Nephron progenitor cell (in vitro differentiated cells): ENCODE measurements at places on chromosomes 6 and 20.

DNA sequence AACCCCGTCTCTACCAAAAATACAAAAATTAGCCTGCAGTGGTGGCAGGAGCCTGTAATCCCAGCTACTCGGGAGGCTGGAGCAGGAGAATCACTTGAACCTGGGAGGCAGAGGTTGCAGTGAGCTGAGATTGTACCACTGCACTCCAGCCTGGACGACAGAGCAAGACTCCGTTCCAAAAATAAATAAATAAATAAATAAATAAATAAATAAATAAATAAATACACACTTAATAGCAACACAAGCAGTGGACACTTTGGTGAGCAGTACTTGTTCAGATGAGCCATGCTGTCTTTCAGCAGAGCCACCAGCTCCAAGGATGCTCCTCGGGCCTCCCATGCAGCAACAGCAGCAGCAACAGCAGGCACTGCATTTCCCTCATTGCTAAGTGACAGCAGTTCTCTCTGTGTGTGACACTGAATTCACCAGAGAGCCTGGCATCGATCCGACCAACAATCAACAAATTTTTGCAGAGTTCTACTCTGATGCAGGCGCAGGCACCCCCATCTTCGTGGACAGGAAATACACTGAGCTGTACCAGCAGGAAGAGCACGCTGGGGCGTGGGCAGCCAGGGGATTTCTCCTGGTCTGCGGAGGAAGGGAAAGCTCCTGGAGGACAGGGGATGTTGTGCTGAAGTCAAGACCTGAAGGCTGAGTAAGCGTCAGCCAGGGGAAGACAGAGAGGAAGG lies 54.0 kb upstream of the SNX9 start:
- DNase-seq = no peak

DNA sequence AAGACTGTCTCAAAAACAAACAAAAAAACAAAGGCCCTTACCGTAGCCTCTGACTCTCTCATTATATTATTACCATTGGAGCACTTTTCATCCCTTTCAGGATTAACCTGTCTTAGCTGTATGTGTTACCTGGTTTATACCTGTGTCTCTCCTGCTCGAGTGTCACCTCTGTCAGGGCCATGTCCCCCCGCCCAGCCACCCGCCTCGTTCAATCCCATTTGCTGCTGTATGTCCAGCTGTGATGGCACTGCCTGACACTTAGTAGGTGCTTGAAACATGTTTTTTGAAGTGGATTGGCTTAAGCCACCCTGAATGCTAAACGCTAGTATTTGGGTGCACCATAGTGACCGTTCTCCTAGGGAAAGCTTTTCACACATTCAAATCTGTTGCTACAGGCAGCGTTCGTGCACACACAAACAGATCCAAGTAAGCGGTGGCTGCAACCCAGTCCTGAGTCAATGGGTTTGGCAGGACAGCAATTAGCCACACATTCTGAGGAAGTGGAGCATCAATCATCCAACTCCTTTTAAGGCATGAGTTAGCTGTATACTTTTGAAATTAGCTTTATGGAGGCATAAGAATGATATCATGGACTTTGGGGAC lies 98.9 kb upstream of the ZNF217 start:
- no peak for DNase-seq

- no peak for DNase-seq
Measured at GRCh38 chr6:137903933-137904821, 37.1 kb downstream of the TNFAIP3 start.

GRCh38 chr6:34565722-34566137 lies 9.6 kb upstream of the SPDEF start:
- DNase-seq = no peak

DNA sequence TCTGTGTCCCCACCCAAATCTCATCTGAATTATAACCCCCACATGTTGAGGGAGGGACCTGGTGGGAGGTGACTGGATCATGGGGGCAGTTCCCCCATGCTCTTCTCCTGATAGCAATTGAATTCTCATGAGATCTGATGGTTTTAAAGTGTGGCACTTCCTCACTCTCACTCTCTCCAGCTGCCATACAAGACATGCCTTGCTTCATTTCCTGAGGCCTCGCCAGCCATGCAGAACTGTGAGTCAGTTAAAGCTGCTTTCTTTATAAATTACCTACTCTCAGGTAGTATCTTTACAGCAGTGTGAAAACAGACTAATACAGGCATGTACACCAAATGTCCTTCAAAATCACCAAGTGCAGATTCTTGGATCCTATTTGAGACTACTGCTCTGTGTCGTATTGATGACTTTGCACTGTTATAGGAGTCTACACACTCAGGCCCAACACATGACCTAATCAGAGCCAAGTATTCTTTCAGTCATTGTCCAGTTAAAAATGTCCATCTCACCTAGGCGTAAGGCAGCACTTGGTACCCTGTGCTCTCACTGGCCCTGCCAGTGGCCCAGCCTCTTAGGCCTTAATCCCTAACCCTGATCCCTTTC lies 52.8 kb upstream of the UST start:
- no peak for DNase-seq

DNA sequence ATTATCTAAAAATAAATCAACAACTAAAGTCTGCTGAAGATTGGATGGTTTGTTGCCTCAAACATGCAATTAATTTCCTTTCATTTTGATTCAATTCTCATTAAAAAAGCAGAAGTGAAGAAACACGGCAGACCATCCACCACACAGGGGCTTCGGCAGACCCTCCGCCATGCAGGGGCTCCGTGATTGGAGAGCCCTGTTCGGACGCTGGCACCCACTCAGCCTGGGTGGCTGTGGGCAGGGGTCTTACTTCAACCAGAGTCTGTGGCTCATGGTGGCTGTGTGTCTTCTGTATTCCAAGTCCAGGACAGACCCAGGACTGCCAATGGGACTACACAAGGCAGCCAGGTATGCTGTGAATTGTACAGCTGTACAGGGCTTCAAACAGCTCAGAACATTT lies 86.9 kb upstream of the FRMD1 start:
- DNase-seq = no peak

- DNase-seq = no peak
Measured at GRCh38 chr6:45880676-45881075, 135.0 kb downstream of the CLIC5 start.

DNA sequence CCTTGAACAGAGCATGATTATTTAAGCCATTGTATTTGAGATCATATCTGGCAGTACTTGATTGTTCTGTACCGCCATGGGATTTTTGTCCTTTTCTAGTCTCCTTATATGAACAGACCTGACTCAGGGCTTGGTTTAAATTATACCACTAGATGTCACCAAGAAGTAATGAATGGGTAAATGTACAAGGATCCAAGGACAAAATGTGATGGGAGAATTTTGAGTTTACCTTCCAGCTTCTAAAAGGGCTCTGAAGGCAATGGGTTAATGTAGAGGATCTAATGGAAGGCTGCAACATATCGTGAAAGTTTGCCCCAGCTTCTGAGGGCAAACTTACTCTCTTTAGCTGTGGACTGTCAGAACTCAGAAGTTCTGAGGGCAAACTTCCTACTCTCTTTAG lies 12.0 kb downstream of the RNF8 start:
- DNase-seq = no peak

DNA sequence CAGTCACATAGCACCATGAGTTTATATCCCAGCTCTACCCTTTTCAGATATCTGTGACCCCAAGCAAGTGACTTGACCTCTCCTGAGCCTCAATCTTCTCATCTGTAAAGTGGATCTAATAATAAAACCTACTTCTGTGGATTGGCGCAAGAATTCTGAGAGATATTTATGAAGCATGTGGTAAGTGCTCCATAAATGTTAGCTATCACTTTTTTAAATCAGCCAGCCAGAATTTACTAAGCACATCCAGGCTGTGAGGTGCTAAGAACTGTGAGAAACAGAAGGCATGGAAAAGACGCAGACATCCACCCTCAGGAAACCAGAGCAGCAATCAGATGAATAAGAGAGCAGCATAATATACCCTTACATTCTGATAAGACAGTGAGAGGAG lies 862 bp downstream of the C20orf96 start:
- no peak for DNase-seq

DNA sequence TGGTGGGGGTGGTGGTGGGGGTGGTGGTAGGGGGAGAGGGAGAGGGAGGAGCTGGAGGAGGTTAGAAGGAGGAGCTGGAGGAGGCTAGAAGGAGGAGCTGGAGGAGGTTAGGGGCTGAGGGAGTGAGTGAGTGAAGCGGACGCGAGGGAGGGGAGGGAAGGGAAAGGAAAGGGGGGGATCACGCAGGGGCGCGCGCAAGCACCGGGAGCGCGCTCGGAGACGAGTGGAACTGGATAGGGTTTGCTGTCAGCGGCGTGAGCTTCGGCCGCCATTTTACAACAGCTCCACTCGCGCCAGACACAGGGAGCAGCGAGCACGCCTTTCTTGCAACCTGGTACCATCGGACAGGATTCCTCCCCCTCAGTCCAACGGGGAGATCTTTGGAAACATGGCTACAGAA lies 90.5 kb upstream of the FERMT1 start:
- no peak for DNase-seq

GRCh38 chr20:36235892-36236785 lies at the start of gene AAR2:
AAR2 (plus strand) TSS chr20:36236478; CDS start chr20:36239869, 3,391 bp downstream.
- peak; percentile 76 for DNase-seq

- DNase-seq = no peak
Measured at GRCh38 chr6:150695652-150696051, 96.0 kb downstream of the PLEKHG1 start.

- DNase-seq = no peak
Measured at GRCh38 chr6:151690303-151690702, 117.2 kb upstream of the ESR1 start.

DNA sequence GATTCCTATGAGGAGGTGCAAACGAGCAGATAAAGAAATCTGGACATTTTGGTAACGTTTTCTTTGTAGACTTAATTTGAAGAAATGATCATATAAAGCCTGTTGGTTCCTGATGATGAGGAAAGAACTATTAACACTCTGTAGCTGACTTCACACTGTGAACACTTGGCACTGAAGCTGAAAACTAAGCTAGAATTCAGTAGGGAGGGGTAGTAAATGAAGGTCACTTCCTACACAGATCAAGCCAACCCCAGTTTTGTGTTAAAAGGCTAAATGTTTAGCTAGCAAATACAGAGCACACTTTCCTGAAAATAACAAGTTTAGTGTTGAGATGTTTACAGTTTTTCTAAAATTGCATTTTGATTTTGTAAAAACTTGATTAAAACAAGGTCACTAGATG lies 296.2 kb upstream of the PRDM1 start:
- DNase-seq = no peak

- DNase-seq = no peak
Measured at GRCh38 chr6:41331401-41332150, 3.8 kb upstream of the NCR2 start.

- no peak for DNase-seq
Measured at GRCh38 chr6:57195457-57195856, 23.3 kb downstream of the BAG2 start.

DNA sequence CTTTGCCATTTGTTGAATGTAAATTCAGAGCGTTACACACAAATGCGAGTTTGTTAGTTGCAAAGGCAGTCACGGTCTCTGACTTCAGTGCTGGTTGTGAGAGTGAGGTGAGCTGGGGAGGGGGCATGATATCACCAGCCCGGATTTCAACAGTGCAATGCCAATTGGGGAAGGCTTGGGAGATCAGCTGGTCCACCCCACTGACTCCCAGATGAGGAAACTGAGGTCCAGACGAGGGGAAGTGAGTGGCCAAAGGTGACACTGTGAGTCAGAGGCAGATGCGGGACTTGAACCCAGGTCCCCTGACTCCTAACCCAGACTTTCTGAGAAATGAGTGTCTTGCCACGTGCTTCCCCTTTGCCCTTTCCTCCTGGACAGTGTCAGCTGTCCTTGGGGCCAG lies 62.1 kb downstream of the CEBPB start:
- no peak for DNase-seq

GRCh38 chr20:39835130-39835842 lies 853.8 kb downstream of the MAFB start:
- no peak for DNase-seq

DNA sequence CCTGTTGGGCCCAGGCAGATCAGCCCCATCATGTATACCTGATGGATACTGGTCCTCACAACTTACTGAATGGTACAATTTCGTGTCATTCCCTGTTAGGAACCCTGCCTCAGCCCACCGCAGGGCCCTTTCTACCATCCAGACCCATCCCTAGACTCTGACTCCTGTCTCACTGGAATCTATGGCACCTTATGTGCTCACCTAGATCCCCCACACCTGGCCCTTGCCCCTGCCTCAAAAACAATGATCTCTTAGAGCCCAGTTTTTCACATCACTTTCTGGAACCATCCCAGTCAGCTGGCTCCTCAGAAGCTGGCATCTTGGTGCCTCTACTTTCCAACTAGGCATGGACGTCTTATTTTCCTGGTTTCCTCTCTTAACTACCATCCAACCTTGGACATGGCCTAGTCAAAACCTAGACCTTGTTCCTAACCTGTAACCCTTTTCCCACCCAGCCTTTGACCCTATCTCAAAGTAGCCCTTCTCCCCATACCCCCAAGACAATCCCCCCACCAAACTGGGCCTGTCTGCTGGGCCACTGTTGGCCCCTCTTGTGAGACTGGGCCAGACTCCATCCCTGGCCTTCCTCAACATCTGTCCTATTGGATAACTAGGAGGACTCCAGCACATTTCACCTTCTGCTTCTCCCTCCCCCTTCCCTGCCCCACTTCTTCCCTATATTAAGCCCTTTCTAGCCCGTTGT lies 981 bp downstream of the HM13 start:
- no peak for DNase-seq

GRCh38 chr6:166905505-166906134 lies 50.7 kb downstream of the RNASET2 start:
- DNase-seq = no peak

DNA sequence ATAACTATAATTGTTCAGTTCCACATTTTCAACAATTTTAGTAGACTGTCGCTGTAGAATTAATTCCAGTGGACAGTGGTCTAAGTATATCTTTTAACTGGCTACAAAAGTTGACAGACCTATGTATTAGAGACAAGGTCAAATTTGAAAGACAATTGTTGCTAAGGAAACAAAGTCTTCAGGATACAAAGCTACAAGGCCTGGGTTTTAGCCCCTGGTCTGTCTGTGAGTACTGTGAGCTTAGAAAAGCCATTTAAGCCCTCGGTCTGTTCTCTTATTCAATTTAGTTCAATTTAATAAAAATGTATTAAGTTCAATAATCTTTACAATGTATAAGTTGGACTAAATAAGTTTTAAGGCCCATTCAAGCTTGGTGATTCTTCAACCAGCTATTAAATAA lies 352.5 kb downstream of the HDGFL1 start:
- DNase-seq = no peak

DNA sequence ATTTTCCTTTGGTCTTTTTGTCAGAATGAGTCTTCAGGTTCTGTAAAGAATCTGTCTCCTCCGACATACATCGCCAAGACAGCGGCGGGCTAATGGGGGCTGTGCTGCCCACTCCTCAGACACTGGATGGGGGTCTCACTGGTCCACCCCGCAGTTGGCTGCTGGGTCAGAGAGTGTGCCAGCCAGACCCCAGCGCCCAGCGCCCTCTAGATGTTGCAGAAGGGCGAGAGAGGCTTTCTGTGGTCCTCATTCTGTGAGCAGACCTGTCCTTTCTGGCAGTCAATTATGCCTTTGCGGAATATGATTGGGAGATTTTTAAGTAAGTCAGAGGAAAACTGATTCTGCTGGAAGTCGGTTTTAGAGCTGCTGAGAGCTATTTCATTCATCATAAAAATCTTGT lies 7.8 kb upstream of the CCR6 start:
- no peak for DNase-seq

GRCh38 chr6:139146317-139146726 lies 11.4 kb downstream of the HECA start:
- DNase-seq = no peak

GRCh38 chr6:43127180-43127579 lies 43.9 kb upstream of the SRF start:
- no peak for DNase-seq

- no peak for DNase-seq
Measured at GRCh38 chr6:11200356-11200755, 32.1 kb downstream of the NEDD9 start.

- no peak for DNase-seq
Measured at GRCh38 chr20:49823152-49823847, 10.7 kb downstream of the SLC9A8 start.
